ENCODE measurements at places on chromosomes 2 and 18. TPM values are rescaled to one million over a fixed set of nuclear protein-coding genes. Genes with fewer than 3 reads are reported as not detected.

RUFY4 gene
- total RNA-seq, result not detected

WDPCP gene
- 2.7 TPM for total RNA-seq

CPLX4 gene
- total RNA-seq, result not detected

ZSWIM2 gene
- not detected for total RNA-seq

CGREF1 gene
- 1.0 TPM for total RNA-seq

SAG gene
- not detected for total RNA-seq

MLPH gene
- total RNA-seq, result 1.1 TPM

RAPGEF4 gene
- total RNA-seq, result 0.69 TPM

GAD1 gene
- 25.8 TPM for total RNA-seq

GPR39 gene
- total RNA-seq, result 6.2 TPM

RNU2-63P gene
- 1,374 TPM for total RNA-seq

RBM44 gene
- total RNA-seq, result 1.6 TPM

ANAPC1 gene
- total RNA-seq, result 117 TPM

PGAP1 gene
- 7.4 TPM for total RNA-seq

LINC00305 gene
- not detected for total RNA-seq

AQP4 gene
- 1.00 TPM for total RNA-seq

PCARE gene
- total RNA-seq, result not detected

CFC1 gene
- 0.52 TPM for total RNA-seq

ALK gene
- total RNA-seq, result 0.21 TPM
